Hippocampal formation (tissue), 2 donors: ENCODE measurements at places on chromosomes 12 and 14.

- DNase-seq: no peak
Observed at GRCh38 chr14:51331486-51332367, 91.7 kb downstream of the TMX1 start.

DNA sequence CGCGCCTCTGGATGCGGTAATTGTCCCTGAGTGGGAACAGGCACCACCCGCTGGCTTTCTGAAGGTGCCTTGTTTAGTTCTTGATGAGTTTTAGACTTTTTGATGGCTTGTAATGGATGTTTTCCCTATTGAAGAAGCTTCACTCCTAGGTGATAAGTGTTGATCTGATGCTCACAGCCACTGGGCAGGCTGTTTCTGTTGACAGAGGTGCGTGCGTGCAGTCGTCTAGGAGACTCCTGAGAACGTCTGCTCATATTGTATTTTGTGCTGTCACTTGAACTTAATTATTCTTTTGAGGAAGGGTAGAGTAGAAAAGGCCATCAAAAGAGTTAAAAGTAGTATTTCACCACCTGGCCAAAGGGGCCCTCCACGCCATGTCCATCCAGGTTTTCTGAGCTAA lies 70.5 kb downstream of the EP400 start:
- DNase-seq: no peak

GRCh38 chr14:90730206-90730766 lies 85.9 kb downstream of the TTC7B start:
- DNase-seq: no peak

DNA sequence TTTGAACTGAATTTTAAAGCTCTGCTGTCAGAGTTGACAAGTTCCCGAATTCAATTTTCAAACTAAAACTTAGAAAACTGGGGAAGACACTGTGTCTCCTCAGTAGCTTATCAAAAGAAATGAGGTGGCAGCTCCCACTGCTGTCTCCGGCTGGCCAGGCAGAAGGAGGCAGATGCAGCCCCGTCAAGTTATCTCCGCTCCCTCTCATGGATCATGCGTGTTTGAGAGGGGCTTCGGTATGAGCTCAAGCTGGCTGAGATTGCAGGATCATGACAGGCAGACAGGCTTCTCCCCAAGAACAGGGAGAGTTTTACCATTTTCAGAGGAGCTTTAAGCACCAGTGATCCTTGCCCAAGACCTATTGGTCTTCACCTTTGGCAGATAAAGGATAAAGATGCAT lies 88.8 kb downstream of the NEDD1 start:
- no peak for DNase-seq

GRCh38 chr12:124608450-124608870 lies 41.0 kb upstream of the NCOR2 start:
- no peak for DNase-seq
